ENCODE measurements at places on chromosomes 16 and 17. TPM values are rescaled to one million over a fixed set of nuclear protein-coding genes. Genes with fewer than 3 reads are reported as not detected.

Gene CDH8
- not detected for total RNA-seq

DNA sequence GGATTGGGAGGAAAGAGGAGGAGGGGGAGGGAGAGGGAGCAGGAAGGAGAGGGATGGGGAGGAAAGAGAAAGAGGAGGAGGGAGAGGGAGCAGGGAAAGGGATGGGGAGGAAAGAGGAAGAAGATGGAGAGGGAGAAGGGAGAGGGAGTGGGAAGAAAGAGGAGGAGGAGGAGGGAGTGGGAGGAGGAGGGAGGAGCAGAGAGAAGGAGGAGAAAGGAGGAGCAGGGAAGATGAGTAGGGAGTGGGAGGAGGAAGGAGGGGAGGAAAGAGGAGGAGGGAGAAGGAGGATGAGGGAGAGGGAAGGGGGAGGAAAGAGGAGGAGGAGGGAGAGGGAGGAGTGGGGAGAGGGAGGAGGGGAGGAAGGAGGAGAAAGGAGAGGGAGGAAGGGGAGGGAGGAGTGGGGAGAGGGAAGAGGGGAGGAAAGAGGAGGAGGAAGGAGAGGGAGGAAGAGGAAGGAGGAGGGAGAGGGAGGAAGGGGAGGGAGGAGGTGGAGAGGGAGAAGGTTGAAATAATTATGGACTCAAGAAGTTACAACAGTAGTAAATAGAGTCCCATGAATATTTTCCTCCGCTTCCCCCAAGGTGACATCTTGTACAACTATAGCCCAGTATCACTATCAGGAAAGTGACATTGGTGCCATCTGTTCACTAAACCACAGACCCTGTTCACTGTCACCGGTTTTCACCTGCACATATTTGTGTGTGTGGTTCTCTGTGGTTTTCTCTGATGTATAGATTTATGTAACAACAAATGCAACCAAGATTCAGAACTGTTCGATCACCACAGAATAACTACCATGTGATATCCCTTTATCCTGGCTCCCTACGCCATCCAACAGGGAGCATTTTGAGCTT, 325.3 kb upstream of the EEF2KMT start:
- no peak overlapping the region for H3K4me3 ChIP-seq
- no peaks in the 10 kb centered on the region for H3K4me1 ChIP-seq
- H3K36me3 ChIP-seq: no peaks in the 10 kb centered on the region
- H3K27me3 ChIP-seq: no peaks in the 10 kb centered on the region
- H3K27ac ChIP-seq: no peak overlapping the region

DNA sequence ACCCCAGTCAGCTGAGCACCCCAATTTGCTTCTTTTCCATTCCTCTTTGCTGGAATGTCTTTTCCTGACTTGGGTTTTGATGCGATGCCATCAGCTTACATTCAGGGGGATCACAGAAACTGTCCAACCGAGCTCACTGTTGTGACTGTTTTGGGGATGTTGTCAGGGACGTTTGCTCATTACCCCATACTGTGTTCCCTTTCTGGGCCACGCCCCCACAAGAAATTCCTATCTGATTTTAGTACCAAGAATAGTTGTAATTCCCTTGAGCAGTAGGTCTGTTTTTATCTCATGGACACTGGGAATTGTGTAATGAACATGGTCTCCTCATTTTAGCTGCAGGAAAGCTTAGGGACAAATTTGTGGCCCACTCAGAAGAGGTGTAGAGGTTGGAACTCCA, 2.6 kb upstream of the NTN1 start:
- H3K27me3 ChIP-seq: peaks cover 11% of the 10 kb centered on the region
- H3K27ac ChIP-seq: no peak overlapping the region
- no peaks in the 10 kb centered on the region for H3K36me3 ChIP-seq
- H3K4me1 ChIP-seq: peaks cover 24% of the 10 kb centered on the region
- no peak for DNase-seq

- no peak overlapping the region for H3K27ac ChIP-seq
- no peak for DNase-seq
- no peaks in the 10 kb centered on the region for H3K4me1 ChIP-seq
Measured at GRCh38 chr16:67518676-67519075, 10.0 kb upstream of the RIPOR1 start.

- no peaks in the 10 kb centered on the region for H3K36me3 ChIP-seq
- DNase-seq: no peak
- no peak overlapping the region for H3K27ac ChIP-seq
- H3K4me3 ChIP-seq: no peak overlapping the region
- peaks cover 51% of the 10 kb centered on the region for H3K4me1 ChIP-seq
- H3K27me3 ChIP-seq: no peaks in the 10 kb centered on the region
Measured at GRCh38 chr16:75070012-75070841, 46.4 kb downstream of the LDHD start.

Gene ZFP3
- total RNA-seq: 14.1 TPM

GRCh38 chr16:74034200-74034599, 262.4 kb upstream of the PSMD7 start:
- H3K36me3 ChIP-seq: no peaks in the 10 kb centered on the region
- H3K4me1 ChIP-seq: no peaks in the 10 kb centered on the region
- H3K27me3 ChIP-seq: peaks cover 6% of the 10 kb centered on the region

- peaks cover 47% of the 10 kb centered on the region for H3K36me3 ChIP-seq
- H3K27ac ChIP-seq: no peak overlapping the region
Measured at GRCh38 chr17:37541880-37542660, 52.4 kb downstream of the DUSP14 start.

Gene OR2C1
- 0.68 TPM for total RNA-seq

Gene MAF
- 59.7 TPM for total RNA-seq

- H3K4me1 ChIP-seq: peaks cover 47% of the 10 kb centered on the region
- H3K36me3 ChIP-seq: no peaks in the 10 kb centered on the region
- DNase-seq: no peak
- no peak overlapping the region for H3K27ac ChIP-seq
- no peak overlapping the region for H3K4me3 ChIP-seq
Measured at GRCh38 chr16:49277766-49278566, 3.7 kb downstream of the CBLN1 start.

DNA sequence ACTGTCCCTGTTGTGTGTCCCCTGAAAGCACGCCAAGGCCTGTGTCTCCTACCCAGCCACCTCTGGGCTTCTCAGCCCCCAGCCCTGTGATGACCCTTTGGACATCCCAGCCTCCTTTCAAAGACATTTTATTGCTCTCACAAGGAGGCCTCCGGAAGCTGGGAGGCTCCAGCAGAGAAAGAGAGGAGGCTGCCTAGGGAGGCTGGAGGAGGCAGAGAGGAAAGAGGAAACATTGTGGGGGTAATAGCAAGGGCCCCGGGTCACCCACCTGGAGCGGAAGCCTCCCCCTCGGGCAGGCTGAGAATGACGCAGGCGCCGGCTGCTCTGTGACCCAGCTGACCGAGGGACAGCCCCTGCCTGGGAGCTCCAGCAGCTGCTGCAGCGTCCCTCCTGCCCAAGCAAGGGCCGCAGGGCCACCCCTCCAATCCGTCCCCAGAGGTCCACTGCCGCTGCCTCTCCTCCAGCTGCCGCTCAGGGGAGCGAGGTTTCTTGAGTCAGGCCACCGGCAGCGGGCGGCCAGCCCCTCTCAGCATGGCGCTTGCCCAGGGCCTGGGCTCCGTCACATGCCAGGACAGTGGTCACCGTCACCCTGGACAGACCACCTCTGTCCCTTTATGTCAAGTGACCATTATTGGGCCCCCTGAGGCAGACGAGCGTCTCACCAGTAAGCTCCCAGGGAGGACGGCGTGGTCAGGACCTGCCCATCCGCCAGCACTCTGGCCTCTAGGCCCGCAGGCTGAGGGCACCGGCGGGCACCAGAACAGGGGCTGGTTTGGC, 29.3 kb downstream of the ACTG1 start:
- H3K36me3 ChIP-seq: no peaks in the 10 kb centered on the region
- DNase-seq: peak; percentile 24
- no peak overlapping the region for H3K4me3 ChIP-seq
- no peaks in the 10 kb centered on the region for H3K27me3 ChIP-seq
- H3K27ac ChIP-seq: peak overlapping the region; percentile 57

Gene NPIPA5
- 8.0 TPM for total RNA-seq

Gene TP53TG3C
- total RNA-seq: not detected

GRCh38 chr17:34913001-34913400, 48.3 kb downstream of the CCT6B start:
- DNase-seq: no peak
- H3K4me3 ChIP-seq: no peak overlapping the region
- no peaks in the 10 kb centered on the region for H3K4me1 ChIP-seq
- no peaks in the 10 kb centered on the region for H3K36me3 ChIP-seq
- H3K27ac ChIP-seq: no peak overlapping the region

DNA sequence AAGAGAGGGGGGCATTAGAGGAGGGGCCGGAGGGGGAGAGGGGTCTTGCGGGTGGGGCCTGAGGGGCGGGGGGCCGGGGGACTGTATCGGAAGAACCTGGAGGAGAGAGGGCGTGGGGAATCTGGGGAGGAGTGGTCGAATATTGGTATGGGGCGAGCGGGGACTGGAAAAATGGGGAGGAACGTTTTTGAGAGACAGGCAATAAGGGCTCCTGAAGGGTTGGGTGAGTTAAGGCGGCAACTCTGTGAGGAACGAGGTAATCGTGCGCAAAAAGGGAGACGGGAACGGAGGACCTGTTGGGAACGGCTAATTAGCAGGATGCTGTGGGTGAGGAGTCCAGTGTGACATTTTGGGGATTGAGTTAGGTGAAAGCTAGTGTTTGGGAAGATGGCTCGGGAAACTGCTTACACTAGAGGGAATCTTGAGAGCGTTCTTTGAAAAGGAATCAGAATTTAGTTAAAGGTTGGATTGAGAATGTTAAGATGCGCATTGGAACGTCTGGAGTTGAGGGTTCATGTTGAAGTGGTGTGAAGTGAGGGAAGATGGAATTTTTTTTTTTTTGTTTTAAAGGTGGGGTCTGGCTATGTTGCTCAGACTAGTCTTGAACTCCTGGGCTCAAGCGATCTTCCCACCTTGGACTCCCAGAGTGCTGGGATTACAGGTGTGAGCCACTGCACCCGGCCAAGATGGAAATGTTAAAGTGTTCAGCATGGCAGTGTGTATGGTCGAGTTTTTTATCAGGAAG, 662 bp downstream of the WIPF2 start:
- no peaks in the 10 kb centered on the region for H3K27me3 ChIP-seq
- H3K36me3 ChIP-seq: no peaks in the 10 kb centered on the region
- peak overlapping the region; percentile 92 for H3K27ac ChIP-seq
- DNase-seq: peak; percentile 65
- H3K4me1 ChIP-seq: peaks cover 19% of the 10 kb centered on the region

DNA sequence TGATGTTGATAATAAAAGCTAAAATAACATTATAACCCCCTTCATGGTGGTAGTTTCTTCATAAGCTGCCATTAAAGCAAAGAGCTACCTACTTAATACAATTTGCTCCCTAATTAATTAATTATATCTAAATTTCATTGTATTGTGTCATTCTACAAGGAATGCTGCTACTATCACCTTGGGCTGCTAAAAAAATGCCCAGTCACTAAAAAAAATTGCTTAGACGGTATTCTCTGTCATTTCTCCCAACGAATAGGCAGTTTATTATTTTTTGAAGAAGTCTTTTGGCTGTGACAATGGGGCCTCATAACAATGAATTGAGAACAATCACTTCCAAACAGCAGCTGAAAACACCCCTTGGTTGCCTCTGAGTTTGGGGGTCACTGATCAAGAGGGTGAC, 59.5 kb downstream of the XYLT1 start:
- H3K27ac ChIP-seq: no peak overlapping the region
- no peak for DNase-seq
- no peaks in the 10 kb centered on the region for H3K36me3 ChIP-seq
- H3K4me3 ChIP-seq: no peak overlapping the region

Gene MYO15B
- 95.7 TPM for total RNA-seq

Gene SNAI3
- 0.33 TPM for total RNA-seq

Gene CD7
- total RNA-seq: 2.5 TPM

- peaks cover 65% of the 10 kb centered on the region for H3K4me1 ChIP-seq
- H3K4me3 ChIP-seq: no peak overlapping the region
- no peak overlapping the region for H3K27ac ChIP-seq
- H3K27me3 ChIP-seq: no peaks in the 10 kb centered on the region
- H3K36me3 ChIP-seq: peaks cover 3% of the 10 kb centered on the region
- no peak for DNase-seq
Measured at GRCh38 chr17:17060930-17061329, 18.7 kb downstream of the MPRIP start.

GRCh38 chr17:53470626-53471025, 352.1 kb upstream of the KIF2B start:
- H3K4me3 ChIP-seq: no peak overlapping the region
- no peaks in the 10 kb centered on the region for H3K27me3 ChIP-seq
- DNase-seq: no peak
- H3K27ac ChIP-seq: no peak overlapping the region
- H3K36me3 ChIP-seq: no peaks in the 10 kb centered on the region
- H3K4me1 ChIP-seq: no peaks in the 10 kb centered on the region

DNA sequence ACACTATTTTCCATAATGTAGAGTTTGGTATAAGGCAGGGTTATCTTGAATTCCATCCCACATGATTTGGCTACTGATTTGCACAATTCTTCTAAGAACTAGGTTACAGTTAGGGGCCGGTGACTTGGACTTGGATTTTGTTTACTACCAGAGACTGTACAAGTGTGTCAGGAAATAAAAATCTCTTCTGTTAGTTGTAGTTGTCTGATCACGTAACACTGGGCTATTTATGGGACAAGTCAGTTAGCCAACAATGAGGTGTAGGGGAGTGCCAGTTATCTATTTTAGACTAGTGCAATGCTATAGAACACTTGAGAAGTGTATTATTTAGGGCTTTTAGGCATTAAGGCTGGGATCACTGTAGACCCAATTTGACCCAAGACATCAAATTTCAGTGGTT, 39.7 kb upstream of the GHDC start:
- H3K27me3 ChIP-seq: no peaks in the 10 kb centered on the region
- no peak overlapping the region for H3K4me3 ChIP-seq
- no peaks in the 10 kb centered on the region for H3K36me3 ChIP-seq
- DNase-seq: no peak
- H3K27ac ChIP-seq: no peak overlapping the region
- H3K4me1 ChIP-seq: no peaks in the 10 kb centered on the region

DNA sequence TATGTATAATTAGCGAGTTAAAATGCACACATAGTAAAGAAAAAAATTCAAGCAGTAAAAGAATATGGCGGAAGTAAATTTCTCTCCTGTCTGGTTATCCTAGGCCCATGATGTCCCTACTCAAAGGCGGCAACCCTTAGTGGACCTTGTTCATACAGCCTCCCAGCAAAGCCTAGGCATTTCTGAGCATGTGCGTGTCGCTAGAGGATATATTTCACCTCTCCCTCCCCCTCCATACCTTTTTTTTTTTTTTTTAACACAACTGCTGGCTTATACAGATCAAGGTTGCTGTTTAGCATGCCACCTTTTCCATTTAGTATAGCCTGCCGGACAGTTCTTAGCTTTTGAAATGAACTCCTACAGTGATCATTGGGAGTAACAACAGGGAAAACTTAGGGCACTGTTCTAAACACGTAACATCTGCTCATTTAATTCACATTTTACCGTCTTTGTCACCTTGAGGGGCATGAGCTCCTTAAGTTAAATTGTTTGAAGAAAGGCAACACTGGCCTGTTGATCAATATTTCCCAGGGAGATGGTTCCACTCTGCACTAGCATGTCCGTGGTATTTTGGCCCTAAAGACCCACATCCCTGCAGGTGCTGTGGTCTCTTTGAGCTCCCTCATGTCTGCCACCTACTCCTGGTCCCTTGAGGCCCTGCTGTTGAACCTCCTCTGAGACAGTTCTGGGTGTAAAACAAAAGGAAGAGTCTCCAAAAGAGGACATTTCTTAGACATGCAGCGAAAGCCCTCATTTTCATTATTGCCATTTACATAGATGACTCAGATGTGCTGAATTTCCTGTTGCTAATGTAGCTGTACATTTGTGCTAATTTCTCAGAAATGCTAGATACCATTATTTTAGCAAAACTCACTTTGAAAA, 4.1 kb upstream of the TNFRSF13B start:
- H3K4me3 ChIP-seq: no peak overlapping the region
- no peak for DNase-seq
- H3K27ac ChIP-seq: no peak overlapping the region
- H3K36me3 ChIP-seq: no peaks in the 10 kb centered on the region

Measured in thyroid gland (tissue), 4 donors.